Vein endothelial cell (primary cell): ENCODE measurements at places on chromosomes 5 and 9. TPM values are rescaled to one million over a fixed set of nuclear protein-coding genes. Genes with fewer than 3 reads are reported as not detected.

The FYB1 gene
- total RNA-seq: not detected in 2 replicates

The ADAMTS16 gene
- under 0.01 TPM in 1 of 2 replicates, not detected in the other for total RNA-seq

The SLC6A18 gene
- not detected in 2 replicates for total RNA-seq

The ITK gene
- not detected in 2 replicates for total RNA-seq

The CNTNAP3B gene
- 163 and 228 TPM in 2 replicates for total RNA-seq

The INSL4 gene
- total RNA-seq: not detected in 2 replicates

The CDKN2B-AS1 gene
- 4.2 TPM in 2 replicates for total RNA-seq

The MSMP gene
- total RNA-seq: 22.4 and 50.3 TPM in 2 replicates

The NTRK2 gene
- total RNA-seq: under 0.01 and 0.10 TPM in 2 replicates

The KCNV2 gene
- total RNA-seq: not detected in 2 replicates

The HMHB1 gene
- total RNA-seq: not detected in 2 replicates

The FBLL1 gene
- 0.57 and 0.65 TPM in 2 replicates for total RNA-seq

The IFNA14 gene
- not detected in 2 replicates for total RNA-seq

The OR13C5 gene
- total RNA-seq: not detected in 2 replicates

The MAMDC2 gene
- 8.5 and 23.2 TPM in 2 replicates for total RNA-seq

The TRIM14 gene
- total RNA-seq: 2.3 and 2.9 TPM in 2 replicates

The TMEM215 gene
- under 0.01 TPM in 1 of 2 replicates, not detected in the other for total RNA-seq

The HCN1 gene
- total RNA-seq: not detected in 2 replicates

The C9orf152 gene
- total RNA-seq: not detected in 2 replicates

The NOXA1 gene
- total RNA-seq: 1.9 and 2.0 TPM in 2 replicates

The TAF11L5 gene
- not detected in 2 replicates for total RNA-seq

The SHISAL2B gene
- not detected in 2 replicates for total RNA-seq

The CAAP1 gene
- total RNA-seq: 17.9 and 19.3 TPM in 2 replicates

The LCN15 gene
- not detected in 2 replicates for total RNA-seq

The DBH gene
- not detected in 2 replicates for total RNA-seq

The ZDHHC11B gene
- under 0.01 TPM in 1 of 2 replicates, not detected in the other for total RNA-seq

The GPR151 gene
- total RNA-seq: not detected in 2 replicates

The IFNA13 gene
- not detected in 2 replicates for total RNA-seq

The SYK gene
- under 0.01 TPM in 1 of 2 replicates, not detected in the other for total RNA-seq

The TLE1 gene
- total RNA-seq: 85.6 and 89.8 TPM in 2 replicates

The NR2F1 gene
- 24.9 and 41.5 TPM in 2 replicates for total RNA-seq

The PRDM12 gene
- not detected in 2 replicates for total RNA-seq

The PHYHD1 gene
- total RNA-seq: 0.19 and 1.3 TPM in 2 replicates

The SV2C gene
- not detected in 2 replicates for total RNA-seq

The CLIC3 gene
- total RNA-seq: 0.29 and 0.33 TPM in 2 replicates

The GABRA1 gene
- total RNA-seq: not detected in 2 replicates

The TMEM252 gene
- total RNA-seq: not detected in 2 replicates

The ACOT12 gene
- not detected in 2 replicates for total RNA-seq

The ZNF367 gene
- 4.6 and 6.8 TPM in 2 replicates for total RNA-seq

The PTGR1 gene
- total RNA-seq: 30.1 and 44.9 TPM in 2 replicates
